ENCODE measurements at places on chromosomes 4 and X.

DNA sequence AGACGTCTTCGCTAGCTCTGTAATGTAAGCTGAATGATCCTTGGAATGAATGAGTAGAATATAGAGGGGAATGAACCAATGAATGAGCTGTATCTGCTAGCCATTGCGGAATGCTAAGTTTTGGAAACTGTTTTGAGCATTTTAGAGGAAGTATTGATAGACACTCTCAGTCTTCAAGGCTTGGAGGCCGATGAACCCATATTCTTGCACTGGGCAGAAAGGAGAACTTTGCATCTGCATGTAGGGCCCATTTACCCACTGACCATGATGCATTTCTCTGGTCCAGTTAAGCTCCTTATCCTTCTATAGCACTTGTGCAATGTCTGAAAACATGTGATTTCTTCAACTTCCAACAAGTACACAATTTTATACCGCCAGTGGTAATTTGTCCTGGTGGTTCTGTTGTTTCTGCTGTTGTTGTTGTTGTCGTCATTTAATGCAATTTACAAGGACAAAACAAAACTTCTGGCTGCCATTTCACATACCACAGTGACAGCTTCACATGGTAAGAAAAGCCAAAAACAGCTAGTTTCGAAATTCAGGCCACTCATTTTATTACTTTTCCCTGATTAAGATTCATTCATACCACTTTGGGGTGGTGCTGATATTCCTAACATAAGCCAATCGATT lies 85.0 kb upstream of the MTM1 start:
- no peak for DNase-seq

DNA sequence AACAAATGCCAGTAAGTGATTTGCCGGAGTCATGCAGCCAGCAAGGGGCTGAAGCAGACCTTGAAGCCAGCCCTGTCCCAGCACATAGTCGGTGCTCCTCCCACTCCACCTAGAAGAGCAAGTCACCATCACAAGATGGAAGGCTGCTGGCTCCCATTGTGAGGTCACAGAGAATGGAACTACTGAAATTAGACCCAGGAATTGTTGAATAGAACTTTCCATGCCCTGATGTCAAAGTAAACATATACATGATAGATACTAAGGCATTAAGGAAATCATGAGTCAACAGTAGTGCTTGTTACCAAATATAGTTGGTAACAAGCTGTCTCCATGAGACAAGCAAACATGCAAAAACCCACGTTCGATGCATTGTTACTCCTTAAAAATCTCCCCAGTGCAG lies 177.1 kb upstream of the MID1 start:
- no peak for DNase-seq

DNA sequence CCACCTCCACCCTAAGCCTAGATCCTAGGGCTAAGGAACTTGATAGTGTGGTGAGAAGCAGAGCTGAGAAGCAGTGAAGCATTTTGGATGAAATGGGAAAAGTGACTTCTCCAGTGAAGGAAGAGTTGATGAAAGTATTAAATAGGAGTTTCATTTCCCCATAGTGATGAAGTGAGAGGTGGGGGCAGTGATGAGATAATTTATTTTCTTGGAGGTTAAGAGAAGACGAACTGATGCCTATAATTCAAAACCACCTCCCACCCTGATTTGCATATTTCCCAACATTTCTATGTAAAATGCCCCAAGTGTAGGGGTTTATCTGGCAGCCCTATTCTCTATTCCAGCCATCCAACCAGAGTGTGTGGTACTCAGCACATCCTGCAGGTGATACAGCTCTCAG lies 6.3 kb downstream of the LONRF3 start:
- no peak for DNase-seq

DNA sequence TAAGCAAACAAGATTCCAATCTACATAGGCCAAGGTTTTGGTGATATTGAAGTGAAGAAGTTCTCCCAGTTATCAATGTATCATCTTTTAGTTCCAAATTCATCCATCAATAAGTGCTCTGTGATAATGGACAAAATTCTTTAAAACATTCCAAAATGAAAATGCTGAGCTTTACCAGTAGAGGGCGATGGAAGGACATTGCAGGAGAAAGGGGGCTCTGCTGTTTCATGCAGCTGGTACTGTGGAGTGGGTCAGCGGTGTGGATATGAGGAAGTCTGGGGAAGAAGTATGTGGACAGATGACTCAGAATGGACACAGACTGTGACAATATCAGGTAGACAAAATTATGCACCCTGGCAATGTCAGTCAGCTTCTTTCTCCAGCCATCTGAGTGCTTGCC lies 46.6 kb upstream of the HS6ST2 start:
- DNase-seq, result no peak

GRCh38 chr4:183550345-183551093 lies 45.7 kb downstream of the ING2 start:
- DNase-seq, result no peak

GRCh38 chr4:152676052-152676854 lies 3.5 kb downstream of the TMEM154 start:
- DNase-seq, result no peak

DNA sequence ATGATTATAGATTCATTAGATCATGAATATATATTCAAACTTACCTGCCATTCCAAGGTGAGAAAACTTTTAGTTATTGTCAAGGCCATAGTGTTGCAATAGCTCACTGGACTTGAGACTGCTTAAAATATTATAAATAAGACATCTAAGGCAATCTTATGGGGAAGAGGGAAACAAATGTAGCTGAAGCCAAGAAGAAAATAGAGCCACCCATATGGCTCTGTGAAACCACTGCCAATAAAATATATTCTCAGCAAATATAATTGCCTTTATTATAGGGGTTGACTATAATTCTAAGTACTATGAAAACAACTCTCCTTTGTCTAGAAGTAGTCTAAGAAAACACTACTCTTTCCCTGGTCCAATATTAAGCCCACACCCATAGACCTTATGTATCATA lies 938.5 kb downstream of the FSTL5 start:
- no peak for DNase-seq

GRCh38 chr4:168631241-168632162 lies 134.7 kb downstream of the PALLD start:
- DNase-seq, result no peak

DNA sequence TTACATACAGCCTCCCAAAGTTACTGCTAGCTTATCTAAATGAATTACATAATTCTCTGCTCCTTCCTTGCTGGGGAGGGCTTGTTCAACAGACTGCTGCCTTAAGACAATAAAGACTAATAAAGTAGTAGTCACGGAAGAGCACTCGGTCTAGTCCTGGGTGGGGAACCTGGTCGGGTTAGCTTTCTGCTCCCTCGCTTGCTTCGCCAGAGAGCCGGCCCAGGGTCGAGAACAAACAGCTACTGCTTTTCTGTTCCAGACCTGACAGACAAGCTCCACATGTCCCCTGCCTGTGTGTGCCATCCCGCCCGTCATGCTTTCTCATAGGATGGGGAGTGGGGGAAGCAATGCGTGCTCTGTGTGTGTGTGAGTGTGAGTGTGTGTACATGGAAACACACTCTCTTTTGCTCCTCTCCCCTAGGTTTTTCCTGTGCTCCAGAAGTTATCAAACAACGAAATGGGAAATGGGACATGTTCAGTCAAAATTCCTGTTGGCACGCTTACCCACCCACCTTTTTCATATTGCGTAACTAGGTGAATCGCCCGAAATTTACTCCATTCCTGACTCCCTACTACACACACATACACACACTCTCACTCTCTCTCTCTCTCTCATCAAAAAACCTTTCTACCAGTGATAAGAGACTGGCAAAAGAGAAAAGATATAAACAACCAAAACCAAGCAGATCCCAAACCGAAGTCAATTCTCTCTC lies 1.3 kb downstream of the NPY1R start:
- no peak for DNase-seq

DNA sequence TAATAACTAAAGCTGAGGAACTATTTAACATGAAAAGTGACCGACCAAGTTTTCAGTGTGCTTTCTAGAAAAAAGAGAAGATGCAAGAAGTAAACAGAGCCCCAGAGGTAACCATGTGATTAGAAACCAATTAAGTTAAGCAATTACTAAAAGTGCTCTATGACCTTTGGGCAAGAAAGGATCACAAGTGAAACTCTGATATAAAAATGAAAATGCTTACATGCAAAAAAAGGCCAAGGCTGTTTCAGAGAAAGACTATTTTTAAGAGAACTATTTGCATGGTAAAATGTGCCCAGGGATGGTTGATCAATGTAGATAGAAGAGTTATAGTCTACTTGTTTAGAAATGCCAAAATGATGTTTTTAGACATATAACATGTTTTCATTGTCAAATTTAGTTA lies 22.0 kb downstream of the KLHL15 start:
- DNase-seq, result no peak

- no peak for DNase-seq
Measured at GRCh38 chr4:2915789-2916188, 47.4 kb downstream of the NOP14 start.

GRCh38 chrX:152912106-152912505 lies 14.2 kb downstream of the ZNF185 start:
- DNase-seq, result no peak

- no peak for DNase-seq
Measured at GRCh38 chr4:185640811-185641675, 105.7 kb upstream of the PDLIM3 start.

GRCh38 chr4:66959207-66959606 lies 586.1 kb downstream of the CENPC start:
- no peak for DNase-seq

DNA sequence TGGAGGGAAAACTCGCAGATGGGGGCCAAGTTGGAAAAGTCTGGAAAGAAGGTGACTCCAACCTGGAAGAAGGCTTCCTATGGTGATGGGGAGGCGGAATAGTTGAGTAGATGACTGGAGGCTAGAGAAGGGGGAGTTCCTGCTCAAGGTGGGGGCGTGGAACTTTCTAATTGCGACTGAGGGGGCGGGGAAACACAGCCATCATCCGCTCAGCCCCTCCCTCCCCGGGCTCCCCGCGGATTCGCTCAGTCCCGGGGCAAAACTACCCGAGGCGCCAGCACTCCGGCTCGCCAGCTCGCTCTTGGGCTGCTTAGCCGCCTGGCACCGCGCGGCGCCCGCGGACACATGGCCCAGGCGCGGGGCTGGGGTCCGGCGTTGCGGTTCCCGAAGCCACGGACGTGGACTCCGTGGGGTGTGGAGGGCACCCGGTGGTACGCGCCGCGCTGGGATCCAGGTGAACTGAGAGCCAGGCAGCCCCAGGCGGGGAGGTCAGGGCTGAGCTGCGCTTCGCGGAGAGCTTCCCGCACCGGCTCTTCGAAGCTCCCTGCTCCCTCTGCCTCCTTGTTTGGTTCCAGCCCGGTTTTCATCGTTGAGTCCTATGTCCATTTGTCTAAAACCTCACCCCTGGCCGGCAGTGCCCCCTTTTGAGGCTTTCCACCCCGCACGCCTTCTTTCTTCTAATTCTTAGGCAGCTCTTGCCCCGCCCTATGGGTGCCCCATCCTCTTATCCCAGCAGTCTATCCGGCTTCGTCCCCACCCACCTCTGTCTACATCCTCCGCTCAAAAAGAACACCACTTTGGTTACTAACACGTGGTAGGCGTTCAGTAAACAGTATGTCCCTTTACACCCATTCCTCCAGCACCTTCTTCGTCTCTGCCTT lies 38.9 kb downstream of the STARD8 start:
- peak; percentile 40 for DNase-seq

DNA sequence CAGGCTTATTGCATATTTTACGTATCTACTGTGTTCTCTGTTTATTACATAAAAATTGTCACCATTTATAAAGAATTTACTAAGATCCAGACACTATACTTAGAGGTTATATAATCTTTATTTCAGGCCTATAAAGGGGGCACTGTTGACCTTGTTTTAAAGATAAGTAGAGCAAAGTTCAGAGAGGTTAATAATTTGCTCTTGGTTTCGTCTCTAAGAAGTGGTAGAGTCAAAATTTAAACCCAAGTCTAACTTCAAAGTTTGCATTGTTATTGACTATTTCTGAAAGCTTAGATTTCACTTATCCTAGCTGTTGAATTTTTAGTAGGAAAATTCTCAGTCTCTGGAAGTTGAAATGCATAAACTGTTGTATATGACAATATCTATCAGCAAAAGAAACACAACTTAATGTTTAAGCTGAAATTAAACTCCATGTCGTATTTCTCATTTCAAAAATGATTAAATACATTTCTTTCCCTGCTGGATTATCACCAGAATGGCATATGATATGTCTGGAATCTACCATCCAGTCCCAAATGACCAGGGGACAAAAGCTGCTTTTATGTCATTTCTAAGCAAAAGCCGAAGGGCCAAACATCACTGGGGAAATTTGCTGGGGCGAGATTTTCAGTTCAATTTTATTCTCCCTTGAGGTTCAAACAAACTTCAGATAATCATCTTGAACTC lies 138.4 kb downstream of the SLC7A11 start:
- DNase-seq, result no peak

- no peak for DNase-seq
Measured at GRCh38 chr4:168643111-168643795, 146.4 kb downstream of the PALLD start.

DNA sequence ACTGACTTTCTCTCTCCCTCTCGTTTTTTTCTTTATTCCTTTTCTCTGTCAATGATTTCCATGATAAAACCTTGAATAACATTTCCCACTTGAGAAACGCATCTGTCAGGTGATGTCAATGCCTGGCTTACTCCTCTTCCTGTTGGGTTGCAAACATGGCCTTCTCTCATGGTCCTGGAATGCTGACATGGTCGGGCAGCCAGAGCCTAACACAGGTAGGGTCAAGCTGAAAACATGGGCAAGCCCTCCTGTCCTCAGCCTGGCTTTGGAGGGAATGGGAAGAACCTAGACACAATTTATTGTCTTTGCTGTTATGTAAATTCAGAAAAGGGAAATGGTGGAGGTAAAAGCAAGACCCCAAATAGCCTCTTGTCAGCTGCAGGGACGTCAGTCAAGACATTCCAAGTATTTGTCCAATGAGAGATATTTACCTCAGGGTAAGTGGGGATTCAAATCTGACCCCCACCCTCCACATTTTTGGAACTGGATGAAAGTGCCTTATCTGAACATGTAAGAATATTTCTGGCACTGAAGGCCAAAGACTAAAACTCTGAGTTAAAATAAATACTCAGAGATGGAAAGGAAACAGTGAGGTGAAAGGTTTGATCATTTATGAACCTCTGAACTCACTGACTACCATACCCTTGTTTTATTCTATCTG lies 473.8 kb downstream of the SPRY1 start:
- no peak for DNase-seq

GRCh38 chr4:55329012-55329411 lies 17.0 kb upstream of the SRD5A3 start:
- DNase-seq, result no peak
